ENCODE measurements at places on chromosomes 7 and 10.

DNA sequence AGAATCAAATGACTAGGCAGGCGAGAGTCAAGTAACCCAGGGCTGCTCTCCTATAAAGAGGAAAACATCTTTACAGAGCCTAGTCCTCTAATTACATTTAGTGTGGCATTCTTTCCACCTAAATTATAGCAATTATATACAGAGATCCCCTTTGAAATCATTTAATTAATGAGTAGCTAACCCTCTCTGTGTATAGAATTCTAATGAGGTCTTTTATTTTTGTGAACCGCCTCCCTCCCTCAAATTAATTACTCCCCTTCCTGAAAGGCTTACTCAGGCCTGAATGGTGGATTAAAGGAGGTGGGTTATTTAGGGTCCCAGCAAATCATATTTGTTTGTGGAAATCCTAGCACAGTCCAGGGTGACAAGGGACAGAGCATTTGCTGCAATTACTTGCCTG is 551.8 kb downstream of the SORCS3 start:
- no peak for DNase-seq

- DNase-seq, result no peak
Observed at GRCh38 chr10:125127986-125128385, 32.4 kb downstream of the CTBP2 start.

- DNase-seq, result no peak
Observed at GRCh38 chr10:124665558-124665957, 78.6 kb downstream of the FAM53B start.

DNA sequence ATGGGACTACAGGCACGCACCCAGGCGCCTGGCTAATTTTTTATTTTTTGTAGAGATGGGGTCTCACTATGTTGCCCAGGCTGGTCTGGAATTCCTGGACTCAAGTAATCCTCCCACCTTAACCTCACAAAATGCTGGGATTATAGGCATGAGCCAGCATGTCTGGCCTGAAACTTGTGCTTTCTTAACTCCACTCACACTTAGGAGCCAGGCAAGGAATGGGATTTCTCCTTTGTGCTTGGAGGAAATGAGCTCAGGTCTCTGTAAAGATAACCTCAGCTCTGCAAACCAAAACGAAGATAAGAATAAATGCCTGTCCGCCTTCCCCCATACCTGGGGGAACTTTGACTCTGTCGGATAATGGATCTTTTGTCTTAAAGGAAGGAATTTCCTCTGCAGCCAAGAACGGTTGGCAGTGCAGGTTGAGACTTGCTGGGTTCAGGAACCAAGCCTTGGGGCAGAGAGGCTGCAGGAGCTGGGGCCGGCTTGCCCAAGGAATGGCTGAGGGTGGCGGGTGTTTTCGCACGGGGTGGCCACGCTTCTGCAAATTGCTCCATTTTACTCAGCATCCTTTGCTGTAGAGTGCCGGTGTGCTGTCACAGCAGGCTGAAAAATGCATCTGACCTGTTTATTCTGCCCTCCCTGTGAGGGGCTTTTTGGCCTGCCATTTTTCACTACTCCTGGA is 174.2 kb downstream of the KIAA1217 start:
- no peak for DNase-seq

All from CD4-positive, alpha-beta memory T cell (primary cell).